Psoas muscle (tissue), 8 donors: ENCODE measurements at places on chromosomes 7 and 10. TPM values are rescaled to one million over a fixed set of nuclear protein-coding genes. Genes with fewer than 3 reads are reported as not detected.

Gene LAMTOR4
- 74.6 TPM for total RNA-seq

Gene CRTAC1
- total RNA-seq = 0.93 TPM

Gene FKBP6
- not detected for total RNA-seq

Gene VENTX
- 0.21 TPM for total RNA-seq

Gene CCDC172
- not detected for total RNA-seq

Gene KIAA1217
- total RNA-seq = 123 TPM

Gene LRRD1
- not detected for total RNA-seq

Gene CH25H
- total RNA-seq = not detected

Gene CFTR
- total RNA-seq = 0.06 TPM

Gene ZNF273
- 1.3 TPM for total RNA-seq

Gene CYP2W1
- total RNA-seq = not detected

DNA sequence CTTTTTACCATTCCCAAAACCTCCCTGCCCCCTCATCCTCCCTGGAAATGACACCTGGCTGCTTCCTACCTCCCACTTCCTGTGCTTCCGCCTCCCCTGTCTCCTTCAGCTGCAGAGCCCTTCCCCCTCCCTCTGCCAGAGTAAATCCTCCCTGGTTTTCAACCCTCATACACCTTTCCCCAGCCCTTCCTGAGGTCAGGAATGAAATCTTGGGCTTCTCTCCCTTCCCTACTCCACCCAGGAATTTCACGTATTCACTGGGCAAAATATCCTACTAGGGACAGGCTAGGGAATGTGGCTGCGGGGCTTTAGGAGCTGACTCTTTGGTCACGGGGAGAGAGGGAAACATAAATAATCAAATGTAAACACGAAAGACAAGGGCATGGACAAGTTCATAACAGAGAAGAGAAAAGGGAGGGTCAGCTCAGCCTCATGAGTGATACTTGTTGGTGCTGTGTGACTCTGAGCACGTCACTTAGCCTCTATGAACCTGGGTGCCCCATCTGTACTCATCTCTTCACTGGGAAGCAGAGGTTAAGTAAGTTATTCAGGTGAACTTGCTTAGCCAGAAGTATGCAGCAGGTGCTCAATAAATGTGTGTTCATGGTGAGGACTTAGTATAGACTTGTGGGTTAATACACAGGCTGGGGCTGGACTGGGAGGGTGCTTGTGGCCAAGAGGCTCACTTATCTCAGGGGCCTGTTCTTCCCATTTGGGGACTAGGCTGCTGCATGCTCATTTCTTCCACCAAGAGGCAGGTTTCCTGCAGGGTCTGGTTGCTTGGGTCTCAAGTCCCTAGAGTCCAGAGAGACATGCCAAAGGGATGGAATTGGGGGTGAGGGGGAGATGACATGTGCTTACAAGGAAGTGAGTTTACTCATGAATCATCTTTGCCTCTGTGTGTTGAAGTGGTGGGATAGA lies 10.0 kb upstream of the DUSP5 start:
- no peaks in the 10 kb centered on the region for H3K4me1 ChIP-seq
- H3K27me3 ChIP-seq = no peaks in the 10 kb centered on the region
- DNase-seq = no peak
- no peak overlapping the region for H3K27ac ChIP-seq
- no peaks in the 10 kb centered on the region for H3K36me3 ChIP-seq

- H3K4me3 ChIP-seq = no peak overlapping the region
- peaks cover 6% of the 10 kb centered on the region for H3K27me3 ChIP-seq
- H3K27ac ChIP-seq = no peak overlapping the region
- no peaks in the 10 kb centered on the region for H3K36me3 ChIP-seq
- peaks cover 7% of the 10 kb centered on the region for H3K4me1 ChIP-seq
- no peak for DNase-seq
Measured at GRCh38 chr7:45579391-45579801, 5.2 kb downstream of the ADCY1 start.

- H3K4me3 ChIP-seq = no peak overlapping the region
- DNase-seq = peak; percentile 96
- no peaks in the 10 kb centered on the region for H3K27me3 ChIP-seq
- peaks cover 21% of the 10 kb centered on the region for H3K4me1 ChIP-seq
- peak overlapping the region; percentile 90 for H3K27ac ChIP-seq
- H3K36me3 ChIP-seq = no peaks in the 10 kb centered on the region
Measured at GRCh38 chr7:102146122-102146521, 140.5 kb upstream of the SH2B2 start.

DNA sequence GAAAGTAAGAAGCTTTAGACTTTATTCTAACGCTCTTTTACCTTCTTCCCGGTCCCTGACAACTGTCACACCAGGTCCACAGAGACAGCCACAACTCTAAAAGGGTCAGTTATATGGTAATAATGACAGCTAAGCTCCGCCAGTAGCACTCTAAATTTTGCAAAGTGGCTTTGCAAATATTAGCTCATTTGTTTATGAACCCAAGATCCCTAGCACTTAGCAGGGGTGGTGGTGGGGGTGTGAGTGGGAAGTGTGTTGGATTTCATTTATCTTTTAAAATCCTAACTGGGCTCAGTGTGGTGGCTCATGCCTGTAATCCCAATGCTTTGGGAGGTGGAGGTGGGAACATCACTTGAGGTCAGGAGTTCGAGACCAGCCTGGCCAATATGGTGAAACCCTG lies 34.8 kb upstream of the SDK1 start:
- no peaks in the 10 kb centered on the region for H3K36me3 ChIP-seq
- H3K27ac ChIP-seq = no peak overlapping the region
- H3K4me1 ChIP-seq = no peaks in the 10 kb centered on the region
- DNase-seq = no peak

GRCh38 chr10:59580026-59580863 lies 129.4 kb downstream of the SLC16A9 start:
- H3K4me1 ChIP-seq = no peaks in the 10 kb centered on the region
- no peak for DNase-seq
- H3K27me3 ChIP-seq = no peaks in the 10 kb centered on the region
- H3K4me3 ChIP-seq = no peak overlapping the region
- no peaks in the 10 kb centered on the region for H3K36me3 ChIP-seq
- no peak overlapping the region for H3K27ac ChIP-seq

DNA sequence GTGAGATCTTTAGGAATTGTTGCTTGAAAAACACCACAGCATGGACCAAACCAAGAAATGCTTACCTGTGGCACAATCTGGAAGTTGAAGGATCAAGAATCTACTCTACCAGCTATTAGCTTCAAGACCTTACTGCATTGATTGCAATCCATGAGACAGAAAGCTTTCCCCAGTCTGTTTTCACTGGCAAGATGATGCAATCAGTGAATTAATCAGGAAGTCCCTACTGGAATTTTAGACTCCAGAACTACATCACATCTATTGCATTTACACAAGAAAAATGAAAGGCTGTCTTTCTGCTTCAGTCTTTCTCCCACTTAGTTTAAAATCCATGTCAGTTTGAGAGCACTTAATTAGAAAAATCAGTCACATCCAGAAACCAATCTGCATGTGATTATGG lies 191.7 kb downstream of the TFEC start:
- no peaks in the 10 kb centered on the region for H3K36me3 ChIP-seq
- H3K27me3 ChIP-seq = no peaks in the 10 kb centered on the region
- no peak for DNase-seq
- no peak overlapping the region for H3K4me3 ChIP-seq
- no peaks in the 10 kb centered on the region for H3K4me1 ChIP-seq

DNA sequence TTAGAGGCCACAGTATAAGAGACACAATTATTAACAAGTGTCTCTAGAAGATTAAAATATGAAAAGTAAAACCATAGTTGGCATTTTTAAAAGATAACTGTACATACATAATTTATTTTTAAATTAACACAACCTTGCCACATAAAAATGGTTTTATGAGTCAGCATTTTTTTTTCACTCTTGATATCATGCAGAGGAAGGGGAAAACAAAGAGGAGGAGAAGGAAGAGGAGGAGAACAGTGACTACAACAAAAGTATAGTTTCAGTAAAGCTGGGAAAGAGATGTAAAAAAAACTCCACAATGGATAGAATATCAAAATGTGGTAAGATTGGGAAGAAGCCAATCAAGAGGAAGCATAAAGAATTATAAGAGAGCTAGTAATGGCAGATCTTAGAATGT lies 34.0 kb downstream of the CH25H start:
- H3K36me3 ChIP-seq = no peaks in the 10 kb centered on the region
- DNase-seq = no peak
- no peaks in the 10 kb centered on the region for H3K4me1 ChIP-seq
- H3K4me3 ChIP-seq = no peak overlapping the region

DNA sequence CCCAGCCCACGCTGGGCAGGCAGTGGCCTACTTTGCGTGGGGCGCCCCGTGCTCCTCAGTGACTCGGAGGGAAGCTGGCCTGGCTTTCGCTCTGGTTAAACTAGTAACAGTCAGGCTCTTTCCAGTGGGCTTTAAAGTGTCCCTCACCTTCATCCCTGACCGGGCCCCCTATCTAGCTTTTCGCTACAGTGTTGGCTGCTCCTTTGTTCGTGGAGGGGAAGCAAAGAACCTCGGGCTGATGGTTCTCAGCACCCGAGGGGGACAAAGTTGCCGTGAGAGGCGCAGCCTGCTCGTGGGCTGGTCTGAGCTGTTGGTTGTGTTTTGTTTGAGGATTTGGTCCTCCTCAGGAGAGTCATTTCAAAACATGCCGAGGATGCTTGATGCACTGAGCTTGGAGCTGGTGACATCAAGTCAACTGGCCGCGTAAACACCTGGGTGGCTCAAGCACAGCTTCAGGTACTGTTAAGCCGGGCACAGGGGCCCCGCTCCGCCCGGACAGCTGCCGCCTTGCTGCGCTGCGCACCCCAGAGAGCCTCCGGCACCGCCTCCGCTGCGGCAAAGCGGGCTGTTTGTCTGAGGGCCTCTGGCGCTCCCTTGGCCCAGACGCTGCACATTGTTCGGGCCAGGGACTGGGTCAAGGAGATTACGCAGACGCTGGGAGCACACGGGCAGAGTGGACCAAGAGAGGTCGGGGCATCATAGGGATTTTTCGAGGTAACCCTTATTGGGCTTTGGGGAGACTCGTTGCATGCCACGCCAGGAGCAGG lies 1.6 kb downstream of the DLX6 start:
- no peak overlapping the region for H3K27ac ChIP-seq
- H3K36me3 ChIP-seq = no peaks in the 10 kb centered on the region
- peaks cover 11% of the 10 kb centered on the region for H3K4me1 ChIP-seq
- peak overlapping the region; percentile 55 for H3K4me3 ChIP-seq
- H3K27me3 ChIP-seq = peaks cover 43% of the 10 kb centered on the region
- DNase-seq = no peak

GRCh38 chr10:28355376-28355775 lies 52.5 kb upstream of the MPP7 start:
- H3K27me3 ChIP-seq = no peaks in the 10 kb centered on the region
- H3K27ac ChIP-seq = no peak overlapping the region
- no peak for DNase-seq
- H3K36me3 ChIP-seq = no peaks in the 10 kb centered on the region
- H3K4me1 ChIP-seq = no peaks in the 10 kb centered on the region

- no peaks in the 10 kb centered on the region for H3K27me3 ChIP-seq
- no peak for DNase-seq
- H3K4me3 ChIP-seq = peak overlapping the region; percentile 20
- peaks cover 37% of the 10 kb centered on the region for H3K36me3 ChIP-seq
Measured at GRCh38 chr10:90921906-90922305, 1.0 kb upstream of the ANKRD1 start.

- H3K36me3 ChIP-seq = no peaks in the 10 kb centered on the region
- H3K27me3 ChIP-seq = no peaks in the 10 kb centered on the region
- H3K4me3 ChIP-seq = no peak overlapping the region
- H3K27ac ChIP-seq = no peak overlapping the region
- H3K4me1 ChIP-seq = no peaks in the 10 kb centered on the region
Measured at GRCh38 chr7:130091999-130092398, 21.7 kb downstream of the KLHDC10 start.

DNA sequence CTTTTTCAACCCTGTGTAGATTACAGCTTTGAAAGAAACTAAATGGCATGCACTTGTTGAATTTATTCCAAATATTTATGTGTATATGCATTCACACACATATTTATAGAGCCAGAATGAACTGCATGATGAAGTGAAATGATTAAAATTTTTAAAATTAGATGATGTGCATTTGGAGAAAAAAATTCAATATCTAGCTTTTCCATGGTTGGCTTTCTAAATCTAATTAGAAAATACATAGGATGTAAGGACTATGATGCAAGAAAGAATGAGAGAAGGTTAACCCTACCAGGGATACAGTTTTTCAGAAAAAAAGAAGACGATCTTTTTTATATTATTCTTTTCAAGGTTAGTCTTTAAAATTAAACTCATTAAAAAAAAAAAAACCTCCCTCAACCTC lies 204.5 kb downstream of the TRIL start:
- no peak overlapping the region for H3K4me3 ChIP-seq
- no peaks in the 10 kb centered on the region for H3K27me3 ChIP-seq
- H3K4me1 ChIP-seq = peaks cover 12% of the 10 kb centered on the region
- H3K27ac ChIP-seq = no peak overlapping the region
